Right renal cortex interstitium (tissue), 3 donors: ENCODE measurements at places on chromosomes 12 and 14. TPM values are rescaled to one million over a fixed set of nuclear protein-coding genes. Genes with fewer than 3 reads are reported as not detected.

- no peak for DNase-seq
Observed at GRCh38 chr14:100323942-100324307, 786 bp downstream of the SLC25A47 start.

DNA sequence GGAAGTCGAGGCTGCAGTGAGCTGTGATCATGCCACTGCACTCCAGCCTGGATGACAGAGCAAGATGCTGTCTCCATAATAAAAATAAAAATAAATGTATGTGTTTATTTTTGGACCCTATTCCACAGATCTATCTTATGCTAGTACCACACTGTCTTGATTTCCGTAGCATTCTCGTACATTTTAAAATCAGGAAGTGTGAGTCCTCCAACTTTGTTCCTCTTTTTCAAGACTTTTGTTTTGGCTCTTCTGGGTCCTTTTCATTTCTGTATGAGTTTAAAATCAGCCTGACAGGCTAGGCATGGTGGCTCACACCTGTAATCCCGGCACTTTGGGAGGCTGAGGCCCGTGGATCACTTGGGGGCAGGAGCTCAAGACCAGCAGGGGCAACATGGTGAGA lies 25.8 kb downstream of the DAO start:
- DNase-seq = no peak

RIPK3 gene
- polyA plus RNA-seq = 3.1 TPM

GRCh38 chr12:42786400-42787148 lies 197.0 kb upstream of the PRICKLE1 start:
- DNase-seq = no peak

NKX2-1 gene
- polyA plus RNA-seq = not detected

DNA sequence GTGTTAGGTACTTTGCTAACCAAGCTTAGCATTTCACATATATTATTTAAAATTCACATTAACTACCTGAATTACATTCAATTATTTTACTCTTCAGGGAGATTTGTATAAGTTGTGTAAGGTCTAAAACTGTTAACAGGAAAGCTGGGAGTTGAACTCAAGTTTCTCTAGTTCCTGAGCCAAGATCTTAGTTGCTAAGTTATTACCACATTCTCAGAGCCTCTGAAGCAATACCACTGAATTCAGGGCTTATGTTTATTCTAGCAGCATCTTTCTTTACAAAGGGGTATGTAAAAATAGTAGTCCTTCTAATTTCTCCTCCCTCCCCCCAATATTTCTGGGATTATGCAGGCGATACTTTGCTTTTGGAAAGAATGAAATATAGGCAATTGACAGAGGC lies 786.8 kb downstream of the DIO2 start:
- DNase-seq = no peak

DNA sequence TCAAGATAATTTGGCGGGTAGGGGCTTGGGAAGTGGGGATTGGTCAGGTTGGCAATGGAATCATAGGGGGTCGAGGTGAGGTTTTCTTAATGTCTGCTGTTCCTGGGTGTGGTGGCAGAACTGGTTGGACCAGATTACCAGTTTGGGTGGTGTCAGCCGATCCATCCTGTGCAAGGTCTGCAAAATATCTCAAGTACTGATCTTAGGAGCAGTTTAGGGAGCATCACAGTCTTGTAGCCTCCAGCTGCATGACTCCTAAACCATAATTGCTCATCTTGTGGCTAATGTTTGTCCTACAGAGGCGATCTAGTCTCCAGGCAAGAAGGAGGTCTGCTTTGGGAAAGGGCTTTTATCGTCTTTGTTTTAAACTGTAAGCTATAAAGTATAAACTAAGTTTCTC lies 868.4 kb downstream of the DIO2 start:
- no peak for DNase-seq

CAMKK2 gene
- 31.2 TPM for polyA plus RNA-seq

- no peak for DNase-seq
Observed at GRCh38 chr12:5308216-5308615, 123.7 kb upstream of the NTF3 start.

GRCh38 chr12:30191696-30192455 lies 408.1 kb upstream of the TMTC1 start:
- peak; percentile 67 for DNase-seq

DNA sequence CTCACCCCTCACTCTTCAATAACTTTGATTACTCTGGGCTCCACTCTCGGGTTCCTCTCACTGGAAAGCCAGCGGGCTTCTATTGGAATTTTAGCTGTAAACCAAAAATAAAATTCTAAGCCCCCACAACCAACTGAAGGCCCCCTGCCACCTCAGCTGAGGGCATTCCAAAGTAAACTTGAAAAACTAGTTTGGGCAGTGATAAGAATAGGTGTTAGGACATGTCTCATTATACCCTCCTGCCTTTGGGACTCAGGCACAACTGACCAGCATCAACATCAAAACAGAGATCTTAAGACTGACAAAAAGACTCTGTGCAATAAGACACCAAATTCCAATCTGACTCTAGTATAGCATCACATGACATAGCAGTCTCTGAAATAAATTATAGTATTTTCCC lies 11.9 kb upstream of the TSPAN9 start:
- no peak for DNase-seq

DNA sequence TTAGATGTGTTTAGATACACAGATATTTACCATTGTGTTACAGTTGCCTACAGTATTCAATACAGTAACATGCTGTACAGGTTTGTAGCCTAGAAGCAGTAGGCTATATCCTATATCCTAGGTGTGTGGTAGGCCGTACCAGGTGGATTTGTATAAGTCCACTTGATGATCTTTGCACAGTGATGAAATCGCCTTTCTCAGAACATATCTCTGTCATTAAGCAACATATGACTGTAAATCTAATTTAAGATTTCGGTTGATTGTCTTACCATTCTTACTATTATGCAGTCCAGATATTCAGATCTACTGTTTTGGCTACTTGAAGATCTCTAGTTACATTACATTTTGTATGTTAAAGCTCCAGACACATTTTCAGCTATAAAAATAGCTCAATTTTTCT lies 39.8 kb downstream of the ERC1 start:
- DNase-seq = no peak

FBLN5 gene
- polyA plus RNA-seq = 151 TPM

- DNase-seq = no peak
Observed at GRCh38 chr12:62712681-62713573, 222.0 kb downstream of the PPM1H start.

DNA sequence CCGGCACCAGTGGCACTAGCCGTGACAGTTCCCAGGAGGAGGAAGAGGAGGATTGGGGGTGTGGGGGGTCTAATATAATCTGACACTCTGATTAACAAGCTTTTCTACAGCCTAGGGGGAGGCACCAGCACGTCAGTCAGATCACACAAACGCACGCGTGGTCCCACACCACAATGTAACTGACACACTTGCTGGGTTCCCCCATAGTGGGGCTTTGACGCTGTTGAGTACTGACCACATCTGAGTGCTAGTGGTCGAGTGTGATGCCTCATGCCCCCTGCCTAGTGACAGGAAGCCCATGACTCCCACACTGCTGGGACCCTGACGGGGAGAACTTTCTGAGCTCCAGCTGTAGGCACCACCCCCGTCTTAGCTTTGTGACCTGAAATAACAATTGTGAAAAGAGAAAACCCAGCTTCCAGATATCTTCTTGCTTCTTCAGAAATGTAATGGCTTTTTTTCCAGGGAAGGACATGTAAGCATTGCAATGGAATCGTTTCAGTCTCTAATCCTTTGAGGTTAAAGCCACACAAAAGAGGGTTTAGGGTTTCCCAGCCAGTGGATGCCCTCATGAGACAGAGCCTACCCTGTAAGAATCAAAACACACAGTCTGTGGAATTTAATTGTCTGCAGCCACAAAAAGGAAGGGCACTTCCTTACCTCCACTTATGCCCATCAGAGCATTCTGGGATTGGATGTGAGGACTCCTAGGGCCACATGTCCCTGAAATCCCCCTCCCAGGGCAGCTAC lies 183.9 kb downstream of the PIWIL1 start:
- no peak for DNase-seq

DNA sequence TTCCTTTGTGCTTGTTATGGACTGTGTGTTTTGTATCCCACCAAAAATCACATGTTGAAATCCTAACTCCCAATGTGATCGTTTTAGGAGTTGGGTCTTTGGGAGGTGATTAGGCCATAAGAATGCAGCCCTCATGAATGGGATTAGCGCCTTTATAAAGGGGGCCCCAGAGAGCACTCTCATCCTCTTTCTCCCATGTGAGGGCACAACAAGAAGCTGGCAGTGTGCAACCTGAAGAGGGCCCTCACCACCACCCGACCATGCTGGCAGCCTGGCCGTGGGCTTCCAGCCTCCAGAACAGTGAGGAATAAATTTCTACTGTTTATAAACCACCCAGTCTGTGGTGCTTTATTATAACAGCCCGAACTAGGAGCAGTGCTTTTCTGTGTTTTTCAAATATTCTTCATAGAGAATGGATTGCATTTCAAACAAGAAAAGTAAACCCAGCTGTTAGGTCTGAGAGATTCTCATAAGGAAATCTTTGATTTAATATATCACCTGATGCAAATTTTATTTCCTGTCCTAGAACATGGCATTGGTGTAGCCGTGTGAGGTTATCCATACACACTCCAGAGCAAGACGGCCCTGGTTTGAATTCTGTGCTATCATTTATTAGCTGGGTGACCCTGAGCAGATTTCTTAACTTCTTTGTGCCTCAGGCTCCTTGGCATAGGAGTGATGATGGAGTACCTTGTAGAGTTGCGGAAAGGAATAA lies 27.8 kb downstream of the HSPB8 start:
- DNase-seq = no peak

- no peak for DNase-seq
Observed at GRCh38 chr12:88946372-88946997, 366.2 kb upstream of the KITLG start.

DNA sequence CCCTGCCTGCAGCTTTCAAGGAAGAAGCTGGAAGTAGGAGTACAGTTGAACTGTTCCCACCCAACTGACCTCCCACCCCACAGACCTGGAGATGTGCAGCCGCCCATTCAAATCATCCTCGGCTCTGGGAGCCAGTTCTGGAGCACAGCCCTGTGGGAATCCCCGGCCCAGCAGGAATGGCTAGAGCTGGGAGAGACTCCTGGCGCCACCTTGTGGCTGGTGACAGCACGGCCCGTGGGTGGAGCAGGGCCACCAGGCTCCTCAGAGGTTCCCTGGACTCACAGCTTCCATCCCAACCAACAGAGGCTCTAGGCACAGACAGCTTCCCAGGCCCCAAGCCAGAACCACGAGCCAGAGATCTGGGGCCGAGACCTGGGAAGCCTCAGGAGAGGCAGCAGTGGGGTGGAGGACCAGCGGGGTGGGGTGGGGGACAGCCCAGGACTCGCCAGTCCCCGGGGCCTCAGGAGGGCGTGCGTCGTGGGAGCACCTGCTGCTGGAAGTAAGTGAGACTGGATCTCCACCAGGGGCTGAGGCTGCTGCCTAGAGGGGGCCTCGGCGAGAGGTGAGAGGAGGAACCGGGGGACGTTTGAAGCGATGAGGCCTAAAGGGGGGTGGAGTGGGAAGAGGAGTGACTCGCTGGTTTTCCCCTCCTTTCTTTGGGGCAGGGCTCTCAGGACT lies 43.4 kb downstream of the RNF34 start:
- DNase-seq = no peak

DNA sequence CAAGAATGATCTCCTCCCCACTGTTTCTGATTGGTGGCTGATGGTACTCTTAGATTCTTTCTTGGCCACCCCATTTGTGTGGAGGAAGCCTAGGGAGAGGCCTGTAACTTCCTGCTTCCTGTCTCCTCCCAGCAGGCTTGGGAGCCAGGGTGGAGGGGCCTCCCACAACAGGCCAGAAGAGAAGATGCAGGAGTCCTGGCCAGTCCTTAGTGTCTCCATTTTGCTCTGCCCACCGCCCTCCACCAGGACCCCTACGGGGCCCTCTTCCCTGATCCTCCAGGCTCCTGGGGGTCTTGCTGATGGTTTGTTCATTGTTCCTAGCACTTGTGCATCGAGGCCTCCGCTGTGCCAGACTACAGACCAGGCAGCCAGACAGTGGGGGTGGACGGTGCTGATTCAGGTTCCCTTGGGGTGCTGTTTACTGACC lies 6.8 kb downstream of the TSPAN9 start:
- no peak for DNase-seq

DNA sequence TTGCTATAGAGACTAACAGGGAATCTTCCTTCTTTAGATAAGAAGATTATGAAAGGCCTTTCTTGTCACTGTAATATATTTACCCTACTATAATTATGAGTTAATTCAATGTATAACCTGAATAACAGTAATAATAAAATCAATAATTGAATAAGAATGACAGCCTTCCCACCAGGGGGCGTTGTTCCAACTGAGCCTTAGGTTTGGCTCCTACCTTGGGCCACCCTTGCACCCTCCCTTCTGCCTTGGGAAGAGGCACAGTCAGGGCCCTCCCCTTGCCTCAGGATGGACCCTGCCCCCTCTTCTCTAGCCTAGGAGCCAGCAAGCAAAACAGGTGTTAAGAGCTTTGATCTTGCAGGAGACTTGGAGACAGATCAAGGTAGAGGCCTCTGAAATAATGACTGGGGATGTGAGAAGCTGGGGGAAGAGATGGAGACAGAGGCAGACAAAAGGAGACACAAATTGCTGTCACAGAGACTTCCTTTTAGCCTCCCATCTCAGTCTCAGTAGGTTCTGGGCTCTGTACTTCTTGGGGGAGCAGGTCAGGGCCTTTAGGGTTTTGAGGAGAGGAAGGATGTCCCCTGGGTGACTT lies 40.1 kb upstream of the CISTR start:
- DNase-seq = no peak

- DNase-seq = no peak
Observed at GRCh38 chr12:11688831-11689230, 39.4 kb downstream of the ETV6 start.

STAC3 gene
- 4.2 TPM for polyA plus RNA-seq

CMA1 gene
- polyA plus RNA-seq = 0.26 TPM

RAB15 gene
- polyA plus RNA-seq = 24.3 TPM
